Suprapubic skin (tissue), 4 donors: ENCODE measurements at places on chromosomes 16 and 17. TPM values are rescaled to one million over a fixed set of nuclear protein-coding genes. Genes with fewer than 3 reads are reported as not detected.

- H3K27me3 ChIP-seq = no peaks in the 10 kb centered on the region
- H3K36me3 ChIP-seq = peaks cover 57% of the 10 kb centered on the region
- peak overlapping the region; percentile 61 for H3K27ac ChIP-seq
- peaks cover 34% of the 10 kb centered on the region for H3K4me1 ChIP-seq
Observed at GRCh38 chr16:19703172-19703889, 14.7 kb downstream of the KNOP1 start.

The PIGW gene
- total RNA-seq = 10.6 TPM

DNA sequence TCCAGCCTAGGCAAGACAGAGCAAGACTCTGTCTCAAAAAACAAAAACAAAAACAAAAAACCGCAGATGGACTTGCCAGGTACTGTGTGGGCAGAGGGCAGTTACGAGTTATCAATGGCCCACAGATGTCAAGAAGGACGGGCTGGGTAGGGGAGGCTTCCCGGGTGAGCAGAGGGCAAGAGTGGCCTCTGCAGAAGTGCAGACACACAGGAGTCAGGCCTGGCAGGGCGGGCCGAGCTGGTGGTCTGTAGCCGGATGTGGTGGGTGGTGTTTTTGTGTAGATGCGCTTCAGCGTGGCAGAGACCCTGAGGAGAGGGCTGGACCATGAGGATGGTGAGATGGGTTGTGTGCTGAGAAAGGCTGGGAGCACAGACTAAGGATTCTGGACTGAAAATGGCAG is 44.9 kb upstream of the KDM6B start:
- no peaks in the 10 kb centered on the region for H3K4me1 ChIP-seq
- H3K36me3 ChIP-seq = no peaks in the 10 kb centered on the region
- no peaks in the 10 kb centered on the region for H3K27me3 ChIP-seq

The C16orf96 gene
- total RNA-seq = 0.15 TPM

DNA sequence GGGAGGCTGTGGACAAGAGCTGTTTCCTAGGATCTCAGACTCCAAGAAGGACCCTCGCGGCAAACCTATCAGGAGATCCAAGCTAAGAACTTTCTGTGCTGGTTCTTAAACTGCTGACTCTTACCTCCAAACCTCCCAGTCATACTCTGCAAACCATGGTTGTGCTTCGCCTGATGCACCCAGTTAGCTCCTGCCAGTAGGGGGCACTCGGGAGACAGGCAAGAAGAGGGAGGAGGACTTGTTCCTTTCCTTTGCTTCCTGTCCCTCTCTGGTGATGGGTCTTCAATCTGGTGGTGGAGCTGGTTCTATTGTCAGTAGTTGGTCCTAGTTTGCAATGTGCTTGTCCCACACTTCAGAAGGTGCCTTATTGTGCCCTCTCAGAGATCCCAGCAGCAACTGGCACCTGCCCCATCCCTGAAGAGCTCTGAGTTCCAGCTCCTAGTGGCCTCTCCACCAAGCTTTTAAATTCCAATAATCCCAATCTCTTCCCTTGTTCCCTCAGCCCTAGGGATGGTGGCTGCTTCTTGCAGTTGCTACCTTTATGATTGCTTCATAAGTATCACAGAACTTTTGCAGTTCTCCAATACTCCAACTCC is 113.5 kb upstream of the RPL38 start:
- H3K27me3 ChIP-seq = peaks cover 40% of the 10 kb centered on the region
- H3K4me1 ChIP-seq = no peaks in the 10 kb centered on the region
- H3K36me3 ChIP-seq = no peaks in the 10 kb centered on the region
- no peak overlapping the region for H3K4me3 ChIP-seq
- DNase-seq = no peak

GRCh38 chr17:76142585-76143041 is 1.6 kb upstream of the FOXJ1 start:
- H3K36me3 ChIP-seq = no peaks in the 10 kb centered on the region
- H3K4me1 ChIP-seq = peaks cover 42% of the 10 kb centered on the region
- H3K27me3 ChIP-seq = peaks cover 31% of the 10 kb centered on the region
- no peak overlapping the region for H3K27ac ChIP-seq
- DNase-seq = peak; percentile 34
- no peak overlapping the region for H3K4me3 ChIP-seq

The MT1A gene
- 19.6 TPM for total RNA-seq

DNA sequence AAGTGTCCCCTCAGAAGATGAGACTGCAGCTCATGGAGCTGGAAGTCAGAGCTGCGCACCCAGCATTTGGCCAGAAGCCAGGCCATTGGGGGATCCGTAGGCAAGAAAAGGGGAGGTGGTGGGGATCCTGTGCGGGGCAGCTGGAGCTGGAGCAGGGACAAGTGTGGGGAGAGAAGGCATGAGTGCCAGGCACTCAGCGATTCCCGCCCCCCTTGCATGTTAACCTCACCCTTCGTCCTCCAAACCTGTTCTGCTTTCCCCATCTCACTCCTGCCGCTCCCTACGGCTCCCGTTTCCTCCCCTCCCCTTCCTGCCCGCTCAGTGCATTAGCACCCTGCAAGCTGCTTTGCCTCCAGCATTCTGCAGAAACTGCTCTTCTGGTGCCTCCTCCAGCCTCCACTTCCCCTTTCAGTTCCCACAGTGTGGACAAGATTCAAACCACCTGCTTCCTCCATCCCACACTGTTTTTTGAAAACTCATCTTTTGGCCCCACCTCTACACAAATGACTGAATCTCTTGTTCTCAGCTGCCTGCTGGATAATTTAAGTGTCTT is 5.6 kb downstream of the ALOX15 start:
- H3K4me1 ChIP-seq = peaks cover 22% of the 10 kb centered on the region
- no peaks in the 10 kb centered on the region for H3K36me3 ChIP-seq
- DNase-seq = no peak
- H3K27ac ChIP-seq = no peak overlapping the region
- H3K27me3 ChIP-seq = peaks cover 38% of the 10 kb centered on the region

- H3K27ac ChIP-seq = no peak overlapping the region
- DNase-seq = no peak
- H3K36me3 ChIP-seq = no peaks in the 10 kb centered on the region
- H3K27me3 ChIP-seq = peaks cover 21% of the 10 kb centered on the region
Observed at GRCh38 chr17:50311112-50311460, 34.8 kb upstream of the XYLT2 start.

- no peaks in the 10 kb centered on the region for H3K36me3 ChIP-seq
- peak; percentile 88 for DNase-seq
- H3K27ac ChIP-seq = peak within 1 kb of the TSS; percentile 79
- peak within 1 kb of the TSS; percentile 86 for H3K4me3 ChIP-seq
Observed at GRCh38 chr17:10198509-10199249, at the start of gene GAS7. Gene GAS7, minus strand, starts transcription at chr17:10198606.

DNA sequence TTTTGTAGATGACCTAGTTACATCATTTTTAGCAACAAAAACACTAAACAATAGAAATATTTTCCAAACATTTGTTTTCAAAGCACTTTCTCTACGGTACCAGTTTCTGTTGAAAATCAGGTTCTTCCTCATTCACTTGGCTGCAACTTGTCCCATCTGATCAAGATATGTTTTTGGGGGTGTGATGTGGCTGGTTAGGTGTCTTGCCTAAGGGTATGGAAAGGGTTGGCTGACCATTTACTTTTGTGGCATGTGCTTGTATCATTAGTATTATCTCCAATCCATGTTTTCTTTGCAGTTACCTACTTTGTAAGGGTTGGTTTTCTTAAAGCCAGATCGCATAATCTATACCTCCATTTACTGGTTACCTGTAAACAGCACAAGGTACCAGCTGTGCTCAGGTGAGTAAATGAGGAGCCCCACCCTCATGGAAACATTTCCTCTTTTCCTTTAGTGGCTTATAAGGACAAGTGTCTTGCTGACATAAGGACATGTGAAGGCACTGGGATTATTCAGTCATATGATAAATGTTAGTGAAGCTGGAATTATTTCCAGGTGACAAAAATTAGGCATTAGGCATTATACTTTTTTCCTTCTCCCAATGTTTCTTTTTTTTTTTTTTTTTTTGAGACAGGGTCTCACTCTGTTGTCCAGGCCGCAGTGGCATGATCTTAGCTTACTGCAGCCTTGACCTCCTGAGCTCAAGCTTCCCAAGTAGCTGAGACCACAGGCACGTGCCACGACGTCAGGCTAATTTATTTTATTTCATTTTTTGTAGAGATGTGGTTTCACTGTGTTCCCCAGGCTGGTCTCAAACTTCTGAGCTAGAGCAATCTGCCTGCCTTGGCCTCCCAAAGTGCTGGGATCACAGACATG is 162.0 kb downstream of the CCDC182 start:
- H3K4me1 ChIP-seq = peaks cover 7% of the 10 kb centered on the region
- no peak overlapping the region for H3K27ac ChIP-seq
- peaks cover 6% of the 10 kb centered on the region for H3K27me3 ChIP-seq
- no peak overlapping the region for H3K4me3 ChIP-seq

The SMIM5 gene
- 5.8 TPM for total RNA-seq

- no peak for DNase-seq
- no peak overlapping the region for H3K4me3 ChIP-seq
- H3K27me3 ChIP-seq = no peaks in the 10 kb centered on the region
- H3K4me1 ChIP-seq = peaks cover 45% of the 10 kb centered on the region
- H3K36me3 ChIP-seq = peaks cover 3% of the 10 kb centered on the region
Observed at GRCh38 chr17:10031127-10031526, 126.1 kb upstream of the RCVRN start.

- peak; percentile 72 for DNase-seq
- H3K36me3 ChIP-seq = no peaks in the 10 kb centered on the region
- H3K4me1 ChIP-seq = peaks cover 27% of the 10 kb centered on the region
- peak overlapping the region; percentile 96 for H3K27ac ChIP-seq
Observed at GRCh38 chr16:54931120-54932014, 702 bp downstream of the IRX5 start.

GRCh38 chr16:70696952-70697593 is 11.2 kb upstream of the MTSS2 start:
- H3K4me1 ChIP-seq = peaks cover 100% of the 10 kb centered on the region
- no peak overlapping the region for H3K4me3 ChIP-seq
- no peaks in the 10 kb centered on the region for H3K27me3 ChIP-seq
- no peaks in the 10 kb centered on the region for H3K36me3 ChIP-seq
- H3K27ac ChIP-seq = peak overlapping the region; percentile 91

GRCh38 chr17:39950871-39951348 is 11.9 kb upstream of the GSDMA start:
- no peak overlapping the region for H3K4me3 ChIP-seq
- peaks cover 21% of the 10 kb centered on the region for H3K4me1 ChIP-seq
- no peaks in the 10 kb centered on the region for H3K27me3 ChIP-seq
- H3K27ac ChIP-seq = no peak overlapping the region
- no peak for DNase-seq

DNA sequence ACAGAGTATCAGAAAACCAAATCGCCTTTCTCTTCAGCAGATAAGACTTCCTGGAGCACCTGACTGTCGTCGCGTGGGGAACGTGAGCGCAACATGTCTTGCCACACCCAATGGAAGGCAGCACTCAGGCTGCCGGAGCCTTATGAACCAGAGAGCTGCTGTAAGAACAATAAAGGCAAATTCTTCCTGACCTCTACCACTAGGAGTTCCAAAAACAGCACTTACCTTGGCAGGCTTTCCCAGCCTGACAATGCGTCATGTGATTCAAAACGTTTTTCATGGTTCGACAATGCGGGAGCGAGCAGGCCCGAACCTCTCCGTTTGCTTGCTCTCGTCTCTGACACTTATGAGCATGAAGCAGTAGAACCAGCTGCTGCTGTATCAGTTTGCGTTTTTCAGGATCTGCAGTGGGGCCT is 75.8 kb upstream of the TRAP1 start:
- H3K27ac ChIP-seq = peak overlapping the region; percentile 15
- H3K27me3 ChIP-seq = no peaks in the 10 kb centered on the region
- H3K4me3 ChIP-seq = no peak overlapping the region
- peaks cover 39% of the 10 kb centered on the region for H3K36me3 ChIP-seq
- H3K4me1 ChIP-seq = peaks cover 35% of the 10 kb centered on the region

GRCh38 chr16:27617665-27618064 is 67.7 kb downstream of the KATNIP start:
- H3K27me3 ChIP-seq = no peaks in the 10 kb centered on the region
- DNase-seq = no peak
- no peak overlapping the region for H3K27ac ChIP-seq
- no peaks in the 10 kb centered on the region for H3K36me3 ChIP-seq
- no peaks in the 10 kb centered on the region for H3K4me1 ChIP-seq

GRCh38 chr17:61073131-61073530 is 326.5 kb upstream of the TBX2 start:
- no peak overlapping the region for H3K4me3 ChIP-seq
- H3K4me1 ChIP-seq = no peaks in the 10 kb centered on the region
- H3K36me3 ChIP-seq = no peaks in the 10 kb centered on the region
- no peaks in the 10 kb centered on the region for H3K27me3 ChIP-seq
- no peak overlapping the region for H3K27ac ChIP-seq

DNA sequence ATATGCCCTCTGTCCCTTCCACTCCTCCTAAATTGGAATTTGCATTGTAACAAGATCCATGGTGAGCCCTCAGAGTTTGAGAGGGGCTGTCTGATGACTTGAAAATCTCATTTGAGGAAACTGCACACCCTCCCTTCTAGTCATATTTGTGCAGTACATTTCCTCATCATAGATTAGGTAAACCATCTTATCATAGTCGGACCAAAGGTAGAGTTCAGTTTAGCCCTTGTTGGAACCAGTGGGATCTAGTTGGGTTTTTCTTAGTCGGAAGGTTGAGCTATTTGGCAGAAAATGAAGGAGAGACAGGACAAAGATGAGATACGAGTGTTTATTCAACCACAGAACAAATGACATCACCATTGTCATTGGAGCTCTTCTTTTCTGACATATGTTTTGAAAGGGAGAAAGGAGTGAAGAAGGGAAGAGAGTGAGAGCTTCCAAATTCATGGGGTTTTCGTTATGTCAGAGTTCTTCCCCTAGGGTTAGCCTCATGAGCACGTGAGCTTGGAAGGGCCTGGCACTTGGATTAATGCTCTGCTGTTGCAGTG is 15.8 kb upstream of the KRT20 start:
- H3K36me3 ChIP-seq = no peaks in the 10 kb centered on the region
- H3K27me3 ChIP-seq = no peaks in the 10 kb centered on the region
- no peak overlapping the region for H3K27ac ChIP-seq
- H3K4me3 ChIP-seq = no peak overlapping the region
- no peak for DNase-seq

DNA sequence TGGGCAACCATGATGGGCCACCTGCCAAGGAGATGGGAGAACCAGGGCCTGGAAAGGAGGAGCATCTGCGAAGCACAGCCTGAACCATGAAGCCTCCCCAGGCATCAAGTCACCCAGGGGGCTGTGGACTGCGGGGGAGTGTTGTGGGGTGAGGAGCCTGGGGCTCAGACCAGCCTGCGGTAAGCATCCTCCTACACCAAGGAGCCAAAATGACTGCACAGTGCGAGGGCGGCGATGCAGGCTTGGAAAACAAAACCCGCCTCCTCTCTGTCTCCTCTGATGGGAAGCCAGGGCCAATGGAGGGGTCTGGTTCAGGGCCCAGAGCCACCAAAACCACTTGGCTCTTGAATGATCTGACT is 18.1 kb upstream of the MAF start:
- H3K4me3 ChIP-seq = no peak overlapping the region
- no peaks in the 10 kb centered on the region for H3K36me3 ChIP-seq
- H3K27ac ChIP-seq = no peak overlapping the region
- no peaks in the 10 kb centered on the region for H3K27me3 ChIP-seq
- peaks cover 7% of the 10 kb centered on the region for H3K4me1 ChIP-seq
